Nephron progenitor cell (in vitro differentiated cells): ENCODE measurements at places on chromosomes 1 and 21.
A peak's percentile ranks its signal among the peaks of the same experiment; 100 is the strongest.

DNA sequence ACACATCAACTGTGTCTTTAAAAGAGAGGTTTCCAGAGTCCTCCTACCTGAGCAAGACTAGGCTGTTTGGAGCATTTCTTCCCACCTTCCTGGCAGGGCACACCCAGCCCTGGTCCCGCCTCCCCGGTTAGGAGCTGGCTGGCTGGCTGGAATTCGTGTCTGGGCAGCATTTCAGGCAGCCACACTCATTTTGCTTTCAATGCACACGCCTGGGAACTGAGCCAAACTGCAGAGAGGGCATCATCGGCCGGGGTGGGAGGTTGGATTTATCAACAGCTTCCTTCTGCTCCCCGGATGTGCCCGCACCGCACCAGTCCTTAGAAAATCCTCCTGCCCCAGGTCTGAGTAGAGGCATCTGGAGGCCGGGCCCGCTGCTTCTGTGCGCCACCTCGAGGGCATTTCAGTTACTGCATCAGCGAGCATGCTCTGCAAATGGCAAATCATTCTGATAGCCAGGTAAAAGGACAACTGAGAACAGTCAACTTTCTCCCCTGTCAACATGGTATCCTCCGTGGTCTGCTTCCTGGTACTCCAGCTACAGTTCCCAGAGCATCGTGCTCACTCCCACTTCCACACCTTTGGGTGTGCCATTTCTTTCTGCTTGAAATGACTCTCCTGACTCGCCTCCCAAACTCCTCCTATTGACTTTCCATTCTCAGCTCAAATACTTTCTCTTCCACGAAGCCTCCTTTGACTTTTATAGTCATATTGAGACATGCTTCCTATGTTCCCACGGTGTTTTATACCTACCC is 20.6 kb downstream of the TCEA3 start:
- no peaks in the 10 kb centered on the region for H3K36me3 ChIP-seq
- no peak overlapping the region for H3K27ac ChIP-seq
- H3K4me3 ChIP-seq = peak overlapping the region; percentile 64

DNA sequence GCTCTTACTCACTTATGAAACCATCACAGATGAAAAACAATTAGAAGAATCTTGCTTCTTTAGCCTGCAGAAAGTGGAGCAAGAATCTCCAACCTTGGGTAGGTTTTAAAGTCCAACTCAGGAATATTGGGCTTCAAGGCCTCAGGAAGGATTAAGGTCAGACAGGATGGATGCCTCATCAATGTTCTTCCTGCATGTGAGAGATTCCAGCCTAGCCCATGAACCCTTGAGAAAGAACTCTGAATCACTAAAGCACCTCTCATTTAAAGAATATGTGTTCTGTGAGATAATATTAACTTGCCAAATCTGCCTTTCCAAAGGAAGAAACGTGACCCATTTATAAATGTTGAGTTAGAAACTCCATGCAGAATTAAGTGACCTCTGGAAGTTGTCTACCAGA is 345.2 kb upstream of the CAMK1G start:
- H3K27ac ChIP-seq = no peak overlapping the region
- no peaks in the 10 kb centered on the region for H3K36me3 ChIP-seq
- H3K4me1 ChIP-seq = no peaks in the 10 kb centered on the region
- H3K27me3 ChIP-seq = peaks cover 3% of the 10 kb centered on the region
- H3K4me3 ChIP-seq = no peak overlapping the region

- H3K36me3 ChIP-seq = no peaks in the 10 kb centered on the region
- H3K4me1 ChIP-seq = peaks cover 8% of the 10 kb centered on the region
- no peak for DNase-seq
- peaks cover 2% of the 10 kb centered on the region for H3K27me3 ChIP-seq
- H3K4me3 ChIP-seq = no peak overlapping the region
Measured at GRCh38 chr1:64112281-64112680, 91.1 kb upstream of the UBE2U start.

GRCh38 chr1:210239349-210240111 is 6.9 kb downstream of the SERTAD4 start:
- no peaks in the 10 kb centered on the region for H3K36me3 ChIP-seq
- DNase-seq = no peak
- no peak overlapping the region for H3K4me3 ChIP-seq

- peaks cover 19% of the 10 kb centered on the region for H3K27me3 ChIP-seq
- no peak overlapping the region for H3K27ac ChIP-seq
- H3K4me3 ChIP-seq = no peak overlapping the region
Measured at GRCh38 chr1:220990427-220991339, 111.4 kb downstream of the HLX start.

GRCh38 chr1:88695781-88696180 is 11.7 kb downstream of the PKN2 start:
- H3K27ac ChIP-seq = peak overlapping the region; percentile 82
- peaks cover 72% of the 10 kb centered on the region for H3K36me3 ChIP-seq
- no peak overlapping the region for H3K4me3 ChIP-seq

- peaks cover 32% of the 10 kb centered on the region for H3K4me1 ChIP-seq
- H3K27me3 ChIP-seq = peaks cover 22% of the 10 kb centered on the region
- no peaks in the 10 kb centered on the region for H3K36me3 ChIP-seq
- no peak overlapping the region for H3K4me3 ChIP-seq
- no peak for DNase-seq
- H3K27ac ChIP-seq = no peak overlapping the region
Measured at GRCh38 chr21:31043471-31043870, 5.2 kb upstream of the KRTAP19-8 start.

GRCh38 chr1:76961181-76961819 is 94.0 kb downstream of the ST6GALNAC5 start:
- H3K36me3 ChIP-seq = peaks cover 18% of the 10 kb centered on the region
- no peak overlapping the region for H3K4me3 ChIP-seq
- H3K4me1 ChIP-seq = peaks cover 30% of the 10 kb centered on the region

DNA sequence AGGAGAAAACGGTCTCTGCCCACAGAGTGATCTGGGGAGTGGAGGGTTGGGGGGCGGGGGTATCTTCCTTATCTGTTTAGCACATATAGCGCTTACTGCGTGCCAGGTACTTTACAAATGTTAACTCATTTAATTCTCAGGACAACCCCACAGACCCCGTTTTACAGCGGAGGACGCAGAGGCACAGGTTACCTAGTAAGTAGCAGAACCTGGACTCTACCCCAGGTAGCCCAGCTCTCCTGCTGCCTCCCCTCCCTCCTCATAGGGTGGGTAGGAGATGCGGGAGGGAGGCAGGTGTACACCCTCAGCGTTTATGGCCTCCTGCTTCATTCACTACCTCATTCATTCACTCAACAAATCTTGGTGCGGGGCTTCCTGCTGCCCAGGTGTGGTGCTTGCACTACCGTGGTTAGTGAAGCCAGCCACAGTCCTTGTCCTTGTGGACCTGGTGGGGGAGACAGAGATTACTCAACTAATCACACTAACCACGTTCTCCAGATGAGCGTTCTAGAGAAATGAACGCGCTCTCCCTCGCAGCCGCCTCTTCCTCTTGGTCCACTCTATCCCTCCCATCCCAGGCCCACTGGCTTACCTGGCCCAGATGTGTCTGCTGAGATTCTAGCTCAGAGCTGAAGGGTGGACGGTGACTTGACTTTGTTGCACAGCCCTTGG is 102.0 kb downstream of the IER5 start:
- H3K27ac ChIP-seq = no peak overlapping the region
- peaks cover 5% of the 10 kb centered on the region for H3K4me1 ChIP-seq
- H3K4me3 ChIP-seq = peak overlapping the region; percentile 77

DNA sequence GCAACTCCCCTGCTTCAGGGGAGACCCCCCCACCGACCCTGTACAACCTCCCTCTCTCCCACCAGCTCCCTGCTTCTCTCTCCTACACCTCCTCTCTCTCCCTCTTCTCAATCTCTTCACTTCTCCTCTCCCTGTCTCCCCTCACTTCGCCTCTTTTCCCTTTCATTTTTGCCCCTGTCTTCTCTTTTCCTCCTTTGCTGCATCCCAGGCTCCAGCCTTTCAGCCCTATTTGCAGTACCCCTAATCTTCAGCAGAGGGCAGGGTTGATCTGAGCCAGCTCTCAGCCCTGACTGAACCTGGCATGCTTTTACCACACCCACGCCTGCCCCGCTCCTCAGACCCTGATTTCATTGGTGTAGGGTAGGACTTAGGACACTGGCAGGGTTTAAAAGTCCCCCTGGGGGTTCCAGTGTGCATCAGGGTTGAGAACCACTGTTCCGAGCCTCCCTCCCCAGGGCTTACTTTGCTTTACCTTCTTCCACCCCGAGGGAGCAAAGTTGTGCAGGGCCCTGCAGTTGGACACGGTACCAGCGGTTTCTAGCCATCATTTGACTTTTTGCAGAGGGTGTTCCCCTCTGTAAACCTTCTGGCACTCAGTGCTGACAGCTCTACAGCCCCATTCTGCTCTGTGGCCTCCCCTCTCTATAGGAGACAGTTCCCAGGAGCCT is 67.3 kb upstream of the CNTN2 start:
- no peak overlapping the region for H3K4me3 ChIP-seq
- peak; percentile 80 for DNase-seq
- H3K36me3 ChIP-seq = no peaks in the 10 kb centered on the region
- peaks cover 8% of the 10 kb centered on the region for H3K4me1 ChIP-seq

- peak overlapping the region; percentile 70 for H3K27ac ChIP-seq
- no peaks in the 10 kb centered on the region for H3K27me3 ChIP-seq
- no peaks in the 10 kb centered on the region for H3K36me3 ChIP-seq
- peaks cover 39% of the 10 kb centered on the region for H3K4me1 ChIP-seq
- DNase-seq = peak; percentile 47
Measured at GRCh38 chr1:47751996-47752451, 245.2 kb downstream of the TRABD2B start.
